Activated CD4-positive, alpha-beta T cell treated with anti-CD3 and anti-CD28 coated beads, Interleukin-2, amount 50 U/mL, for 24 hours (primary cell): ENCODE measurements at places on chromosomes 13 and 19.

DNA sequence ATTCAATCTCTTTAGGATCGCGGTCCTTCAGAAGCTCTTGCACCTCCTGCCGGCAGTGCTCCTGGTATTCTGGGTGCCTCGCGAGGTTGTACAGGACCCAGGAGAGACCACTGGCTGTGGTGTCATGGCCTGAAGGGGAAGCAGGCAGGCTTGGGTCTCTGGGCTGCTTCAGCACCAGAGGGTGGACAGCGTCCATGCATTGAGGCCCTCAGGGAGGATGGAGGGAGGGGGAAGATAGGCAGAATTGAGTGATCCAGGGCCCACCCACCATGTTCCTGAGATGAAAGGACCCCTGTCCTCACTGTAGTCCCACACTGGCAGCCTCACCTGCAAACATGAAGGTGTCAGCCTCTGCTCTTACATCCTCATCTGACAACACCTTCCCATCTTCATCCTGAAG lies 17.9 kb upstream of the OR10H5 start:
- no peak for DNase-seq

GRCh38 chr13:58324161-58324560 lies 692.6 kb downstream of the PCDH17 start:
- DNase-seq = no peak

GRCh38 chr13:91329733-91330132 lies 17.8 kb upstream of the MIR17HG start:
- no peak for DNase-seq

DNA sequence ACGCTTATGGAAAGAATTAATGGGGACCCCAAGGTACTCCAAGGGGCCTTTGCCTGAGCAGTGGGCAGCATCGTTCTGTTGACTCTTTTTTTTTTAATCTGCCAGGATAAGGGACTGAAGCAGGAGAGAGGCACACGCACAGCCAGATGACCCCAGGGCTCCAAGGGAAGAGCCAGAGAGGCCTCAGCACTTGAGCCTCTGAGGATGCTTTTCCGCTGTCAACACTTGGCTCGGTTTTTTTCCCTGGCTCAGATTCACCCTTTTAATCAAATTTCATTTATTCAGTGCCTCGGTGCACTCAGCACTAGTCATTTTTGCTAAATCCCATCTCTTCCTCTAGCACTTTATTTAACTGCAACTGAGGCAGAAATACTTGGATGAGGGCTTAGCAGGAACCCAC lies 226.3 kb downstream of the FGF9 start:
- no peak for DNase-seq
